ENCODE measurements at places on chromosomes 2 and 18. TPM values are rescaled to one million over a fixed set of nuclear protein-coding genes. Genes with fewer than 3 reads are reported as not detected.

- H3K36me3 ChIP-seq = no peaks in the 10 kb centered on the region
- DNase-seq = no peak
- H3K27ac ChIP-seq = no peak overlapping the region
- no peak overlapping the region for H3K4me3 ChIP-seq
- peaks cover 15% of the 10 kb centered on the region for H3K27me3 ChIP-seq
These were observed 120.7 kb downstream of the INHBB start for GRCh38 chr2:120466704-120467054.

Gene IL1R1
- total RNA-seq = 59.8 TPM

GRCh38 chr2:72378753-72379348, 231.2 kb upstream of the CYP26B1 start:
- no peak for DNase-seq
- H3K4me1 ChIP-seq = peaks cover 1% of the 10 kb centered on the region

- no peak overlapping the region for H3K4me3 ChIP-seq
- no peak for DNase-seq
- peaks cover 2% of the 10 kb centered on the region for H3K27me3 ChIP-seq
- H3K36me3 ChIP-seq = no peaks in the 10 kb centered on the region
These were observed 327.1 kb downstream of the GALNT13 start for GRCh38 chr2:154198866-154199265.

- no peak overlapping the region for H3K27ac ChIP-seq
- no peak overlapping the region for H3K4me3 ChIP-seq
- no peak for DNase-seq
- H3K4me1 ChIP-seq = no peaks in the 10 kb centered on the region
- H3K27me3 ChIP-seq = peaks cover 24% of the 10 kb centered on the region
- H3K36me3 ChIP-seq = no peaks in the 10 kb centered on the region
These were observed 35.9 kb downstream of the C1QL2 start for GRCh38 chr2:119122663-119123062.
